Right lung (tissue), 10 donors: ENCODE measurements at places on chromosomes 2 and 18. TPM values are rescaled to one million over a fixed set of nuclear protein-coding genes. Genes with fewer than 3 reads are reported as not detected.
A peak's percentile ranks its signal among the peaks of the same experiment; 100 is the strongest.

DNA sequence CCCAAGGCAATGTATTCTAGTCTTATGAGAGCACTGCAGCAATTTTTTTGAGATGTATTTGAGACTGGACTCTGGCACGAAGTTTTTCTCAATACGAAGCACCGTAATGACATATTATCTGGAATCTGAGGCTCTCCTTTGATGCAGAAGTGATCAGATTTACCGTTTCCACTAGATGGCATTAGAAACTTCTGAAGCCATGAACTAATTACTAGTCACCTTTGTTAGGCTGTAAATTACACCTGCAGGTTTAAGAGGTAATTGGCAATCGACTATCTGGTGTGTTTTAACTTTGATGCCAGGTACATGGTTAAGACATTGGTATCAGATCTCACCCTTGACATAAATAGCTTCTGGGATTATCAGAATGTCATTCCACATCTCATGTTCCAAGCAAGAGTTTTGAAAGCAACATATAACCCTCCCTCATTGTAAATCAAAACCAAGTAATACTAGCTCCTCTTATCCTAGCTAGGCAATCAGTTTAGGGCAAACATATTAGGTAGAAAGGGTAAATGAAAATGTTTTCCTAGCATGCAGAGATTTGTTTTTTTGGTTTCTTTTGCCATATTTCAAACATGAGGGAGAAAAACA, 254.6 kb upstream of the SPRED2 start:
- DNase-seq: no peak

- no peak for DNase-seq
These were observed 11.2 kb upstream of the MYO3B start for GRCh38 chr2:170166735-170167134.

- peak; percentile 77 for DNase-seq
These were observed 172.8 kb downstream of the RDH14 start for GRCh38 chr2:18387441-18388206.

DNA sequence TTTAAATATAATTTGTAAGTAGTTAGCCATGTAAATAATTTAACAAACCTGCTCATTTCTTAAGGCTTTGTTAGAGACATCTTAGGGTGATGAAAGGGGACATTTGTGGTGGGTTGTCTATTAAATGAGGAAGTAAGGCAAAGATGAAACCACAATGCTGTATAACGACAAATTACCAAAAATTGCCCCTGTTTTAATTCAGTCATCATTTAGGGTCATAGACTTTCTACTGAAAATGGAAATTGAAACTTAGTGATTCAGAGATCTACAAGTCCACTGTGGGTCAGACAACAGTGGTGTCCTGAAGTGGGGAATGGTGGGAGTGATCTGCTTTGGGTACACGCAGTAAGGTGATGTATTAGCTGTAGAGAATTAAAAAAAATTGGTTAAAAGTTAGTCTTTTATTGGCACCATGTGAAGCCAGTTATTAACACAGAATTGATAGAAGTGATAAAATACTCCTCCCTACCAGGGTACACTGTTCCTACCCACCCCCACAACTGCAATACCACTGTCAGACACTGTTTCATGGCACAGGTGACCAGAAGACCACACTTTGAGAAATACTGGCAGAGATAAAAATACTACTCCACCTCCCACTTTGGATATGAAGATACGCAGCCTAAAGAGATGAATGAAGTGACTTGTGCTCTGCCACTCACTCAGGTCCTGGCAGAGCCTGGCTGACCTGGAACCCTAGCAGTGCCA, 13.4 kb downstream of the CERS6 start:
- no peak for DNase-seq

GRCh38 chr2:72033636-72034035, 114.0 kb downstream of the CYP26B1 start:
- no peak for DNase-seq

DNA sequence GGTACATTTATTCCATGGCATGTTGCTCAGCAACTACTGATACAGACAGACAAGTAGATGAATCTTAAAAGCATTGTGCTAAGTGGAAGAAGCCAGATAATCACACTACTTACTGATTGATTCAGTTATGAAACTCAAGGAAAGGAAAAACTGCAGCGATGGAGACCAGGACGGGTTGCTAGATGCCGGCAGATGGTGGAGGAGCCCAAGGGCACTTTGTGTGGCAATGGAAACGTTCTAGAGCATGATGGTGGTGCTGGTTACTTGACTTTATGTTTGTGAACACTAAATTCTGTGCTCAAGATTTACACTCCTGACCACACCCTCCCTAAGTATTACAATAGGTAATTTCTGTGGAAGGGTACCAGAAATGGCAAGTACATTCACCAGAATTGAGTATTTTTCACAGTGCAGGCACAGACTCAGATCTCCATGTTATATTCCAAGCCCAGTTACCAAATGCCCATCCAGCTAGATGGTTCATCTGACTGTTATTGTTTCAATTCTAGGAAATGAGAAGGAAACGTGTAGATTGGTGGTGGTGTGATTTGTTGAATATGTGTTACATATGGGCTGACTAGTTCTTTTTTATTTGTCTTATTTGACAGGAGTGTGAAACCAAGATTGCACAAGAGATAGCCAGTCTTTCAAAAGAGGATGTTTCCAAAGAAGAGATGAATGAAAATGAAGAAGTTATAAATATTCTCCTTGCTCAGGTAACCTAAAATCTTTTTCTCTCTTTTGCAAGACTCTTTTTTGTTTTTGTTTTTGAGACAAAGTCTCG, 55.1 kb downstream of the RALBP1 start:
- DNase-seq: no peak

- no peak for DNase-seq
These were observed 208.0 kb downstream of the PTGR3 start for GRCh38 chr18:75000920-75001319.

- no peak for DNase-seq
These were observed 2.2 kb downstream of the LOXL3 start for GRCh38 chr2:74551530-74551929.

DNA sequence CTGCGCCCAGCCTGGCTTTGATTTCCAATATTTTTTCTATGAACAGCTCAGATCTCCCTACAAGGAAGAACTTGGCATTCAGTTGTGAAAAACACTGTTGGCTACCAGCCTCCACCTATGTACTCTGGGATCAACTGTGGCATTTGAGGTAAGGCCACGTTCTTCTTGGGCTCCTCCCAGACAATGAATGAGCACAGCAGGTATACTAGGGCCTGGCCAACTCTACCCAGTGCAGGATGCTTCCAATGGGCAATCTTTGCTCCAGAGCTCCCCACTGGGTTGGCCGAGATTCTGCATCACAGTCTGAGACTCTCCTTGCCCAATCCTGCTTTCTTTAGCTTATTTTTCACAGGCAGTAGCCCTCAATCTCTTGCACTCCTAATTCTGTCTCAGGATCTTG, 75.9 kb downstream of the TMEM131 start:
- DNase-seq: no peak

DNA sequence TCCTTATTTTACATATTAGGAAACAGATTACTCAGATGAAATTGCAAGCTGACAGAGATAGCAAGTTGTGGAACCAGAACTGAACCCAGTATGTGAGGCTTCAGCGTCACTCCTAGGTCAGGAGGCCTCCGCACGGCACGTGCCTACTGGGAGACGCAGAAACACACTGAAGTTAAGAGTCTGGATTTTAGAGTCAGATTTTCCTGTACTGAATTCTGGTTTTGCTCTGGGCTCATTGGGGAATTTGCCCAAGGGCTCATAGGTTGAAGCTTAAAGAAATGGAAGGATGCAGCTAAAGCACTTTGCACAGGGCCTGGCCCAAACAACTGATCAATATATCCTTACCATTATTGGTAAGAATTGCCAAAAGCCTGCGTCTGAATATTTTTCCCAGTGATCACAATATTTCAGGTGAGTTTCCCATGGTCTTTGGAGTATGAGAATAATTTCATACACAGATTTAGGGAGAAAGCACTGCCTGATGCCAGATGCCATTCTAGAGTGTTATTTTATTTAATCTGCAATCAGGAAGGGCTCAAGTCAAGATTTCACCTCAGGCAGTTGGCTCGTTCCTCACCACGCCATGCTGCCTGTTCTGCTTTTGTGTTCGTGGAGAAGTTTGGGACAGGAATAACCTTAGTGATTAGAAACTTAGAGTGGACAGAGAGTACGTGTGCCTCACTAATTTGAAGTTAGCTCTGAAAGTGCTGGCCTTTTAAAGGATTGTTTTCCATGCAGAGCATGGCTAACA, 331.9 kb downstream of the MYCN start:
- no peak for DNase-seq

GRCh38 chr18:3219631-3220335, at the start of gene MYOM1:
Gene MYOM1, minus strand, starts transcription at chr18:3219968. Its CDS starts 4,745 bp downstream, at chr18:3215223.
- DNase-seq: no peak

DNA sequence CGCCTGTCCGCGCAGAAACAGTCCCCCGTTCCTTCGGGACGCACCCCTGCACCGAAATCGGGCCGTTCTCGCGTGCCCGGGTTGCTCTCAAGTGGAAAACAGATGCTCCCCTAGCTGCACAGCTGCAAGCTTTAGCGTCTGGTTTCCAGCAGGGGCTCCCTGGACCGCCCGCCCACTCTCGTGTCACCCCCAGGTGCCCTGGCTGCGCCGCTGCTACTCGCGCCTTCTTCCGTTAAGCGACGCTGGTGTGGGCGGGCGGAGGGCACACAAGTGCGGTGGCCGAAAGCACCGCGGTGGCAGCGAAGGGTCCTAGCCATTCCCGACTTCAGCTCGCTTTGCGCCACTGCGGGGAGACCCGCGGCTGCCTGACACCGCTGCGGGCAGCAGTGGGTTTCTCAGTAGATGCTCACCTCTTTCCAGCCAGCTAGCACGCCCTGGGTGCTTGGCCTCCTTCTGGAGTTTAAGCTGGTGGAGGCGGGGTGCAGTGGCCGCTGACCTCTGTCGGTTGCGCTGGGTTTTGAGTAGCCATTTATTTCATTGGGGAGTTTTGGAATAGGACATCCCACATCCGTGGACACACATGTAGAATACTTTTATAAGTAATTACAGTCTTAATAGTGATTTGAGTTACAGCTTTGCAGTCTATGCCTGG, 806 bp downstream of the ZNF407 start:
- DNase-seq: peak; percentile 45

Gene FOXI3
- 0.07 TPM for polyA plus RNA-seq

Gene SMCHD1
- polyA plus RNA-seq: 73.6 TPM
